Activated T-helper 1 cell treated with anti-CD3 and anti-CD28 coated beads, Interleukin-12 subunit alpha, Interleukin-12 subunit beta, Interleukin-2, Interleukin-4 antibody, amounts not matched to agents 30 ng/mL and 10 ng/mL and 1 ng/mL, durations not matched to agents 14 hours and 24 hours and 36 hours (primary cell): ENCODE measurements at places on chromosomes 2 and 18. TPM values are rescaled to one million over a fixed set of nuclear protein-coding genes. Genes with fewer than 3 reads are reported as not detected.

Gene MC4R
- total RNA-seq, result not detected in 2 replicates

Gene FMNL2
- total RNA-seq, result 14.8 and 16.1 TPM in 2 replicates

Gene TUBB8B
- total RNA-seq, result not detected in 2 replicates

Gene KHK
- total RNA-seq, result 12.2 and 12.4 TPM in 2 replicates

Gene BUB1
- 56.1 and 61.9 TPM in 2 replicates for total RNA-seq

Gene PELI1
- total RNA-seq, result 47.1 and 50.4 TPM in 2 replicates
